Foreskin fibroblast (primary cell): ENCODE measurements at places on chromosomes 5 and 9.
A peak's percentile ranks its signal among the peaks of the same experiment; 100 is the strongest.

GRCh38 chr5:145157841-145158240 lies 677.3 kb downstream of the PRELID2 start:
- no peak for DNase-seq

- no peak for DNase-seq
Observed at GRCh38 chr9:90783552-90783951, 18.1 kb upstream of the SYK start.

- peak; percentile 14 for DNase-seq
Observed at GRCh38 chr5:137040641-137041340, 458.3 kb downstream of the SPOCK1 start.

DNA sequence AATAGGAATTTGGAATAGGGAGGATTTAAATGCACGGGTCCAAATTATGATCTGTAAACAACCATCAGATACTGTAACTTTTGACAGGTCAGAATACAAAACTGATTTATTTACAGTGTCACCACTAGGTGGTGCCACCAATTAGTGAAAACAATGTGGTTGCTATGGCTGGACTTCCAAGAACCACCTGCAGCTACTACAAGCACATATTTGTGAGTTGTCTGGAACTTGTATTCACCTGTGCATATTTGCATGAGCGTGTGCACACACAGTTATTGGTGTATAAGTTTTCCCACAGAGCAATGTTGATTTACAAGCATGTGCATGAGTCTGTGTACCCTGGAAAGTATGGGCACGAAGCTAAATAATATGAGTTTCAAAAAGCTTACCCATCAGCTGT lies 3.0 kb upstream of the HRCT1 start:
- DNase-seq, result peak; percentile 34

- no peak for DNase-seq
Observed at GRCh38 chr5:134445856-134446818, 34.5 kb upstream of the CDKN2AIPNL start.

- no peak for DNase-seq
Observed at GRCh38 chr9:126309427-126310189, 17.0 kb upstream of the MVB12B start.

- no peak for DNase-seq
Observed at GRCh38 chr5:10049858-10050455, 199.7 kb downstream of the ATPSCKMT start.

DNA sequence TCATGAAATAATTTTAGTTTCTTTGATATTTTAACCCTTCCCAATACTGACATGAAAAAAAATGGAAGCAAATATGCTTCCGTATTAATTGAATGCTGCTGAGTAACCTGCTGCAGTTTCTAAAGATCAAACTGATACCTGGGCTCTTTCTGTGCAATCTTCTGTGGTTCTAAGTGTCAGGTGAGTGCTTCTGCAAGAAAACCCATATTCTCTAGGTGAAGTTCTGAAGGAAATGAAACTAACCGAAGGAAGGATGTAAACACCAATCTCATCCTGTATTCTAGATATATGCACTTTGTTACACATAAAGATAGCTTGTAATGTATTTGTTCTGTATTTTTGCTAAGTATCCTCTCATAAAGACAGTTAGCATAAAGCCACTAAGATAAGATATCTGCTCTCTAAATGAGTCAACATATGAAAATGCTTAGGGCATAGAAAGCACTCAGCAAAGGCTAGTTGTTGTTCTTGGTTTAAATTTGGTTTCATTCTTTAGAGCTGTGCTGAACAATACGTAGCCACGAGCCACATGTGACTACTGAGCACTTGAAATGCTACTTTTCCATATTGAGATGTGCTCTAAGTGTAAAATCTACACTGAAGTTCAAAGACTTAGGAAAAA lies 52.0 kb downstream of the ITGA2 start:
- peak; percentile 51 for DNase-seq

DNA sequence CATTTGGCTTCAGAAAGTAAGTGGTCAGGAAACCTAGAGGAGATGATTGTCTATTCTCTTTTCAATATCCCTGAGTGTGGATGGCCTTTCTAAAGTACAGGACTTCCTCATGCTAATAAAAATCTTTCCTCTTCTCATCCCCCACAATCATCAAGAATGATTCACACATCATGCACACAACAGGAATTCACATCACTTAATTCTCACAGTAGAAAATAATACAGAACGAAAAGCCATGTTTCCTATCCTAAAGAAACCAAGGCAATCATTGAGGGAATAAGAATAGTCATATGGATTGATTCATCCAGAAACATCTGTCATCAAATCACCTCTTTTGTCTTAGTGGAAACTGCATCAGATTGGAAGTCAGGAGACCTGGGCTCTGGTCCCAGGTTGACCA lies 203.1 kb upstream of the PIK3R1 start:
- DNase-seq, result no peak

GRCh38 chr5:178403956-178404600 lies 171.5 kb upstream of the PHYKPL start:
- no peak for DNase-seq

DNA sequence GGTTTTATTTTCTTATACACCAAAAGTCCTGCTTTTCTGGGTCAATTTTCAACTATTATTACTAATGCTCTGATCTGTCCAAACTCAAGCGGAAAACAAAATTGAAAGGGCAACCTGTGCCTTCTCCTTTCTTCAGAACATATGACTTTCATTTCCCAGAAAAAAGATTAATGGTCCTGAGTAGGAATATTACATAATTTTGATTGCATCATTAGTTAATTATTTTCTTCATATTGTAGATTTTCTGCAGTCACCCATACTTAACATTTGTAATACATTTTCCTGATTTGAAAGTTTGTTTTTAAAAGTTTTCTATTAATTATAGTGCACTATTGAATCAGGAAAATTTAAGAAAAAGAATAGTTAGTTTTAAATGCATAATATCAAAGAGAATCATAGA lies 1.7 kb upstream of the PCDHB8 start:
- DNase-seq, result no peak

DNA sequence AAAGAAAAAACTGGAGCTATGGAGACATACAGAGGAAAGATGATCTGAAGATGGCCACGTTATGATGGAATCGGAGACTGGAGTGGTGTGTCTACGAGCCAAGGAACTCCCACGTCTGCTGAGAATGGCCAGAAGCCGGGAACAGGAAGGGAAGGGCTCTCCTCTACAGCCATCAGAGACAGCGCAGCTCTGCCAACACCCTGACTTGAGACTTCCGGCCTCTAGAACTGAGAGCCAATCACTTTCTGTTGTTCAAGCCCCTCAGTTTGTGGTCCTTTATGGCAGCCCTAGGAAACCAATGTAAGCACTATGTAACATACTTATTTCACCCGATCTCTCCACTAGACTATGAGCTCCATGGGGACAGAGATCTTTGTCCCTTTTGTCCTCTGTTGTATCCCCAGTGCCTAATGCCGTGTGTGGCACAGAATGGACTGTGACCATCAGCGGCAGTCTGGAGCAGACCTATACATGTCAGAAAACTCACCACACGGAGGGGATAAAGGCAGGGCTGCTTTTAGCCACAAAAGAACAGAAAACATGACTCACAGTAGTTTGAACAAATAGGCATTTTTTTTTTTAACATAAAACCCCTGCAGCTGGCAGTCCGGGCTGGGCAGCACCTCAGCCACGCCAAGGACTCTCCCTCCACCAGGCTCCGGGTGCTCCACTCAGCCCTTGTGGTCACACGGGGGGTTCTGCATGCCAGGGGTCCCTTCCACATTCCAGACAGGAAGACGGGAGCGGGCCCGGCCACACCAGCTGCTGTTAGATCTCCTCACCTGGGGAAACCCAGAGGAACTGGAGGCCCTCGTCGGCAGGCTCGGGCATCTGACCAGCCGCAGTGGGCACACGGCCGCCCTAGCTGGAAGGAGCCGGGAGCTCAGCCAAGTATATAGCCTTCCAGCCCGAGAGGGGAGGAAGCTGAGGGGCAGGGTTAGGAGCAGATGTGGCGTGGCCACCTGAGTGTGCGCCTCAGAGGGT lies 16.1 kb upstream of the MXD3 start:
- peak; percentile 27 for DNase-seq

- DNase-seq, result no peak
Observed at GRCh38 chr5:172871982-172872381, 37.9 kb downstream of the ERGIC1 start.

GRCh38 chr5:175859422-175859821 lies 12.0 kb upstream of the CPLX2 start:
- DNase-seq, result no peak

DNA sequence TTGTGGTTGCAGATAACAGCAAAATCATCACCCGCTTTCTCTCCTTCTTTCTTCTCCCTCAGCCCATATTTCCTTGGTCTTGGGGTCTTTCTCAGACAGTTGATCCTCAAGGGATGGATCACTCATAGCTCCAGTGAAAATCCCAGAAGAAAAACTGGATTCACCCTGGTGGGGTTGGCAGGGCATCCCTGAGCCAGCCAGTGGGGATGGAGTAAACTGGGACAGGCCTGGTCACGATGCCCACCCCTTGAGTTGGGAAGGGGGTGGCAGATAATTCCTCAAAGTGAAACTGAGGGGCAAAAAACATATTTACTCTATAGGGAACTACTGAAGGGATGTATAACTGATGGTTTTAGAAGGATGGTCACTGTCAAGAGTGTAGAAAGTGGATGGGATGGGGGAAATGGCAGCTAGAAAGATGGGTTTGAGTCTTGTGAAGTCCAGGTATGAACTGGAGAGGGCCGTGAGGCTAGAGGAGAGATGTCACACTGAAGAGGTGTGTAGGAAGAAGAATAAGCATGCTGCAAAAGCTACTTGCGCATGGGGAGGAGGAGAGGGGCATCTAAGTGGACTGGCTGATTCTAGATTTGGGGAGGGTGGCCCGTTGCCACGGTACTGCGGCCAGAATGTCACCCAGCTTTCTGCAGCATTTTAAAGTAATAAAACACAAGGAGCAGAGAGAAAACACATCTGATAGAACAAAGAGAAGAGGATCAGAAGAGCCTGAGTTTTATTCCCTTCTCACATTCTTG lies 162.8 kb downstream of the PJA2 start:
- DNase-seq, result no peak

- DNase-seq, result peak; percentile 92
Observed at GRCh38 chr5:122129306-122129705, at the start of gene ZNF474. TSS of gene ZNF474 (plus strand) at chr5:122129546. CDS start at chr5:122151991, 22,445 bp downstream.

- DNase-seq, result no peak
Observed at GRCh38 chr9:27179245-27179865, 70.3 kb downstream of the TEK start.

DNA sequence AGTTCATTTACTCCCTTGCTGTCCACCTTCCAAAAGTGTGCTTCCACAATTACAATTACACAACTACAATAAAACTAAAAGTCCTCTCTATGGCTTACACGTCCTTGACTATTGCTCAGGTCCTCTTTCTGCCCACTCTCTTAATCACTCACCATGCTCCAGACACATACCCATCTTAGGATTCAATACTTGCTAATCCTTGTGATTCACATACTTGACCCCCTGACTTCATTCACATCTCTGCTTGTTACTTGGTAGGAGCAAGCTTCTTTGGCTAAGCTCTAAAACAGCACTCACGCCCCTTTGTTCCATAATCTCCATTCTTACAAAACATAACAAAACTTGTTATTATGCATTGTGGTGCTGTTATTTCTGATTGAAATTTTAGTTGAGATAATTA lies 215.8 kb downstream of the EDIL3 start:
- DNase-seq, result no peak

GRCh38 chr5:174614500-174615135 lies 109.8 kb upstream of the MSX2 start:
- DNase-seq, result no peak

GRCh38 chr5:91156242-91156641 lies 226.9 kb downstream of the ARRDC3 start:
- DNase-seq, result no peak

DNA sequence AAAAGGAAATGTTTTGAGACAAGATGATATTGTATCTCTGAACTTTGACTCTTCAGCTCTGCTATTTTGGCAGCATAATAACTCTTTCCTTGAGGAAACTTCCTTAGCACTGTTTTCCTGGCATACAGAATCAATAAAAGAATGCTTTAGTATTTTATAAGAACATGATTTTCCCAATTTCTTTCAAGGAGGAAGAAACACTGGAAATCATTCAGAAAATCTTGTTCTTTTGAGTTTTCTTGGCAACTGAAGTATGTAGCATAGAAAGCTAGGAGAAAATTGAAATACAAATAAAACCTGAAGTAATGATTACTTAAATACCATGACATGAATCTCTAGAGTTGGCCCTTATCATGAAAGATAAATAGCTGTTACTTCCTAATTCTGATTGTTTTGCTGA lies 461.4 kb upstream of the ZNF608 start:
- no peak for DNase-seq

DNA sequence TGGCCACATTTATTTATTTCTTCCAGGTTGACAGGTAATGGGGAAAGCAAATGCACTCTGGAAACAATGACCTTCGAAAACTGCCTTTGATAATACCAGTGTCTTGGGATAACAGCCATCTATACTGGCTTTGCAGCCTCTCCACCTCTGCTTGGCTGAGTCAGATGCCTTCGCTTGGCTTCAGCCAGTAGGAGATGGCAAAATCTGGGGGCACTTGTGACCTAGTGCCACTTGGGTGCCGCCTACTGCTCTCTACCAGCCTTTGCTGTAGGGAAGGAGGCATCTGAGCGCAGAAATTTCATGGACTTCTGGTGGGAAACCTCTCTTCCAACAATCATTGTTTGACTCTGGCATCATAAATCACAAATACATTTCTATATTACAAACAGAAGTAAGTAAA lies 21.8 kb downstream of the FYB1 start:
- DNase-seq, result no peak

GRCh38 chr9:136577941-136578625 lies 32.2 kb upstream of the NOTCH1 start:
- DNase-seq, result no peak

- no peak for DNase-seq
Observed at GRCh38 chr5:60487476-60487875, 212.5 kb downstream of the DEPDC1B start.

GRCh38 chr9:129777769-129778130 lies 24.9 kb upstream of the PTGES start:
- no peak for DNase-seq

DNA sequence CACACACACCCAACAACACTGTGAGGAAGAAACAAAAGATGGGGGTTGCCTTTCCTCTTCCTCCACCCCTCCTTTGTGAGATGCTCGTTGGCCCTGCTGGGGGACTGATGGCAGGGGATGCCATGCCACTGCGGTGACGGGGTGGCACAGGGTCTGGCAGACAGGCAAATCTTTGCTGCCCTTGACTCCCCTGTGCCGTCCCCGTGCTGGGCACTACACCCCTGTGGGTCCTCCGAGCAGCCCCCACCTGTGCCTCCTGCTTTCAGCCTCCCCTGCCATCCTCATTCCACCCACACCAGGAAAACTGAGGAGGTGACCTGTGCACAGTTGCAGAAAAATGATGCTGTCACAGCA lies 40.2 kb upstream of the IER5L start:
- no peak for DNase-seq

DNA sequence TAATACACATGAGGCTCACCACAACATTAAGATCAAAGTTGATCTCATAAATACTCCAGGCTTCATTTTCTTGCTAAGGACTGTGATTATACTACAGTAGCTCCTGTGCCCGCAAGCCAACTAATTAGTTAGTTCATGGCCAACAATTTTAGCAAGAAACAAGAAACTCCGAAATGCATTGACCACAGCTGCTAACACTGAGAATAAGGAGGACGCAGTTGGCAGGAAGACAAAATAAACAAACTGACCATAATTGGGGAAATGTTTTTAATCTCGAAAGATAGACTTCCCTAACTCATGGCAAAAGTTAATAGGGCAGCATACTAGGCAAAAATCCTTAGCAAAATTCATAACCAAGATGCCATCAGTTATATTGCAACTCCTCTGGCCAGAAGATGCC lies 115.5 kb upstream of the SPEF2 start:
- DNase-seq, result peak; percentile 4

GRCh38 chr5:21810737-21811316 lies 1042.3 kb downstream of the CDH12 start:
- no peak for DNase-seq

- DNase-seq, result no peak
Observed at GRCh38 chr9:37412431-37413151, 9.9 kb upstream of the GRHPR start.
